ENCODE measurements at places on chromosomes 12 and 14.

DNA sequence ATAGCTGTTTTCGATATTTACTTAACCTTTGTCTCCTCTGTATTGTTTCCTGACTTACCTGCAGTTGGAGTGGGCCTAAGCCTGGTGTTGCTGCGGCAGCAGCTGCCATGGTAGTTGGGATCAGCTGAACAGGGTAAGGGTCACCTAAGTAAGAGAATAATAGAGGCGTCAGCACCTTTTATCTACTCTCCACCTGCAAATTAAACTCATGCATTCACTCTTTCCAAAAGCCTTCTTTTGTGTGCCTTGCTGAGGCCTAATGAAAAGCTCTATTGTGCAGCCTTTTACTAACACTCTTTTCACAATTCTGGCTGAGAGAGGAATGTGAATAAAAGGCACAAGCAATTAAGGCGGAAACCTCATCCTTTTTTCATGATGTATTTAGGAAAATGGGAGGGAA lies 308.7 kb downstream of the SOX5 start:
- no peak for DNase-seq

- DNase-seq, result peak; percentile 70
Measured at GRCh38 chr14:71322655-71323250, 415.5 kb downstream of the PCNX1 start.

DNA sequence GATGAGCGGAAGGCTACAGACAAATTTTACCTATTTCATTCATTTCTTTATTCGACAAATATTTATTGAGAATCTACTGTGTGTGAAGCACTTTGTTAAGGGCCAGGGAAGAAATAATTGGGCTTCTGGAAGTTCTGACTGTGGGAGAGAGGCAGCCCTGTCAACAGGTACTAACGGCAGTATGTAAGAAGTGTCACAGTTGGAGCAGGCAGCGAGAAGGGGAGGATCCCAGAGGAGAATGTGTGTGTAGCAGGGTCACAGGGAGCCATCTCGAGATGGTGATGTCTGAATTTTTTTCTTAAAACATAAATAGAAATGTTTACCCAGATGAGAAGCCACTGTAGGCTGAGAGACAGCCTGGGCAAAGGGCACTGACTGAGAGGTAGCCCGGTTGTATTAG lies 163.3 kb upstream of the SLC38A2 start:
- no peak for DNase-seq

GRCh38 chr12:646442-647384 lies 16.5 kb downstream of the NINJ2 start:
- DNase-seq, result peak; percentile 45

DNA sequence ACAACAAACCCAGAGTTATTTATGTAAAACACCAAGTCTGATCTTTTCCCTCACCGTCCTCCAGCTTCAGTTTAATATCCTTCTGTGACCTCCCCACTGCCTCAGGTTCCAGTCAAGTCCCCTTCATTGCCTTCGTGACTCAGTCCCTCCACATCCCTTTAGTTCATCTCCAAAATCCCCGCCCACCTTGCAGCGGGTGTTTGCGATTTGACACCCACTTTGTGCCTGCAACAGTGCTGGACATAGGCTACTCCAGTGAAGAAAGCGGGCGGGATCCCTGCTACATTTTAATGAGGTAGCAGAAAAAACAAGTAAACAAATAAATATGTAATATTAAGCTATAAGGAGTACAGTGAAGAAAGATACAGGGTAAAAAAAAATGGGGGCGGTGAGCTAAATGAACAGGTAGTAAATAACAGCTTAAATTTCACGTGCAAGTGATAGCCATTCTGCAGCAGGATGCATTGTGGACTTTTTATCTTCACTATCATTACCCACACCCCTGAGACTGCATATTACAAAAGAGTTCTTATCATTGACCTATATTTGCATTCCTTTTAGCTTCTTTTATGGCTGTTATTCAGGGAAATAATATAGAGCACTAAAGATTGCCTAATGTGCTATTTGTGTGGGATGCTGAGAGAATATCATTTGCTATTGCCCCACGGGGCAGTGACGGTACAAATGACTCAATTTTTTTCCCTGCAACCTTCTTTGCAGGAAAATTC lies 222.8 kb upstream of the NUDT4 start:
- DNase-seq, result no peak

DNA sequence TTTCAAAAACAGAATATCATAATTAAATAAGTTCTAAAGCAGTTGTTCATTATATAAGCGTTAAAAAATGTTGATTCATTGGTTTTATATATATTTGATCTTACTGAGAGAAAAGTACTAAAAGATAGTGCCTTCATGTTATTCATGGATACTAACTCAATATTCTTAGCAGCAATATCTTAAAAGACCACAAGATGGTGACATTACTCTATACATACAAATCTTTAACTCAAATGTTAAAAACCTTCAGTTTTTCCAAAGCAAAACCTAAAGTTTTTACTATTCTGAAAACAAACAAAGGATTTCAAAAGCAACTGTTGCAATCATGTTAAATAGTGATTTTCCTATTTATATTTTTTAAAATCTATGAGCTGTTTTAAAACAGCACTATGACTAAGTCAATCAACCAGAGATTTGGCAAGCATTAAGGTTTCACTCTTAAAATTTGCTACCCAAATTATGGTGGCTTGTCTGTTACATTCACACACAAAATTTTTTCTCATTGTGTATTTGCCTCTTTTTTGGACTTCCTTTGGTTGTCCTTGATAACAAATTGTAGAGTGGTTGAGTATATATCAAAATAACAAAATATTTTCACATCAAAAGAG lies 50.1 kb upstream of the RERGL start:
- peak; percentile 38 for DNase-seq

GRCh38 chr12:122158700-122159285 lies 15.2 kb downstream of the IL31 start:
- no peak for DNase-seq

DNA sequence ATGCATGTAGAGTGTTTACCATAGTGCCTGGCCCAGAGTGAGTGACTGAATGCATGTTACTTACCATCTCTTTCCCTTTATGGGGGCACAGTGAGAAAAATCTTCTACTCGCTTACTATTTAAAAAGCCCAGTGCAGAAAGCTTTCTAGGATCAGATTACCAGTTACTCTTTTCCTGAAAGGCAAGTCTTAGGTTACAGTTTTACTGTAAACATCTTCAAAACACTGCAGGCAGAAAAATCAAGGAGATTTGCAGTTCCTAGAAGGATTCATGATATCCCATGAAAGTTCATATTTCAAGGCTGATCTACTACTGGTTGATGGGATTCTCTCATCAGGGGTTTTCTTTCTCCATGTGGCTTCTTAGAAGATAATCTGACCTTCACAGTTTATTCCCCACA lies 29.3 kb upstream of the DAAM1 start:
- DNase-seq, result no peak

DNA sequence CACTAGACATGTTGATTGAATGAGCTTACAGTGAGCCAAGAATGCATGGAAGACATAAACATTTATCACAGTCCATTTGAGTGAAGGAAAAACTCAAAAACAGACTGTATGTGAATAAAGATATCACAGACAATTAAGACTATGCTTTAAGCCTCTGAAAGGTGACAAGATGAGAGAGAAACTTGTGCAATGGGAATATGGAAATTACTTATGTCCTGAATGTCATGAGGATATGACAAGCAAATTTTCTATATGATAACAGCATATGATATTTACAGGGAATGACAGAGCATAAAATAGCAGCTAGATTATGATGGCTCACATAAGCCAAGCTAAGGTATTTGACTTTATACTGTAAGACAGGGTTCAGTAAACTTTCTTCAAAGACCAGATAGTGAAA lies 1153.1 kb upstream of the USP15 start:
- no peak for DNase-seq

GRCh38 chr14:72352012-72352411 lies 419.8 kb downstream of the RGS6 start:
- DNase-seq, result no peak

- DNase-seq, result peak; percentile 96
Measured at GRCh38 chr12:78290606-78291345, 460.1 kb downstream of the NAV3 start.

DNA sequence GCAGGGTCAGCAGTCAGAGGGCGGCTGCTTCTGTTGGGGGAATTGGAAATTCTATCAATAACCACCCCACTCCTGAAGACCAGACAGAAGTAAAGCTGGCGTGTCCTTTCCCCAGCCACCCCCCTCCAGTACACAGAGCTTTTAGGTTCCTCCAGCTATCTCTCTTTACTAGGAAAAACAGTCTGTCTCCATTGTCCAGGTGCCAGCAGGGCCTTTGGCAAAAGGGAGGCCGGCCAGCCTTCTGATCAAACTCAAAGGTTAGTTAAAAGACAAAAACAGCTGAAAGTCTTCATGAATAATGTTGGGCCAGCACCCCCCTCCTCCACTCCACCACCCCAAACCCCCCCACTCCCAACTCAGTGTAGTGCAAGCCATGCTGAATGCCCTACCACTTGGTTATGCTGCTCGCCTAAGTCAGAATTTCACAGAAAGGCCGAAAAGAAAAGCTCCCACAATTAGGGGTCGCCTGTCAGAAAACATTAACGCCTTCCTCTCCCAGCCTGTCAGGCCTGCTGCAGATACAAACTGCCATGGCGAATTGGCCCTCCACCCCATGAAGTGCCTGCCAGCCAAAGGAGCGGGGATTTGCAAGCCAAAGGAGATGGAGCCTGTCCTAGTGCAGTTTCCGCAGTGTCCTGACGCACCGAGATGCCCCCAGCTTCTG lies 8.9 kb downstream of the ASCL1 start:
- DNase-seq, result no peak

DNA sequence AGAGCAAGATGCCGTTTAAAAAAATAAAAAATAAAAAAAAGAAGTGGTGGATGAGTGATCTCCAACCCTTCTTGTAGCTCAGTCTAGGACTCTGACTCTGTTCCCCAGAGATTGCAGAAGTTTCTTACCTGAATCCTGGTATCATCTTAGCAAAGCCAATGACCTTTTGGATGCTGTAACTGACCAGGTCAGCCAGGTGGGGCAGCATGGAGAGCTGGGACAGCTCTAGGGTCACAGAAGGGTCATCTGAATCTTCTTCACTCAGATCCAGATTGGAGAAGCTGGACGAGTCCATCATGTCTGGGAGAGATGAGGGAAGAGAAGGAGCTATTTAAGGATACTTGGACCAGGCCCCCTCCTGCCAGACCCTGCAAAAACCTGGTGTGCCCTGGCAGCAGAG lies 35.8 kb upstream of the HDAC7 start:
- DNase-seq, result no peak

DNA sequence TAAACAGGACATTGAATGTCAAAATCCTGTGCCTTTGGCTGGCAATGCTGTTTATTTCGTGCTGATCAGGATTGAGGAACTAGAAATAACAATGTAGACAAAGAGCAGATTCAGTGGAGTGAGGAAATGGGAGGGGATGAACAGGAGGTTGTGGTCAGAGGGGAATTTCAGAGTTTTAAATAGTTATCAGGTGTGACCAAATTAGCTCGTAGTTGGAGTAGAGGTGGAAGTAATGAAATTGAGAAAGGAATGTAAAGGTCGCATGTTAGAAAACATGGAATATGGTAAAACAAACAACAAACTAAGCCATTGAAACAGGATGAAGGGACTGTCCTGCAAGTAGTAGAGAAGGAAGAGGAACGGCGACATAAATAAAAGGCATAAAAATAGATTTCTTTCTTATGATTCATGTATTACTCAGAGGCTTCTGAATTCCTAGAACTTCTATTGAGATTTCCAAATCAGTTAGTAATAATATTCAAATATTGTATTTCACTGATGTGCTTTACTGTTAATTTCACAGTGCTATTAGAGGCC lies 9.5 kb upstream of the SAV1 start:
- peak; percentile 64 for DNase-seq

DNA sequence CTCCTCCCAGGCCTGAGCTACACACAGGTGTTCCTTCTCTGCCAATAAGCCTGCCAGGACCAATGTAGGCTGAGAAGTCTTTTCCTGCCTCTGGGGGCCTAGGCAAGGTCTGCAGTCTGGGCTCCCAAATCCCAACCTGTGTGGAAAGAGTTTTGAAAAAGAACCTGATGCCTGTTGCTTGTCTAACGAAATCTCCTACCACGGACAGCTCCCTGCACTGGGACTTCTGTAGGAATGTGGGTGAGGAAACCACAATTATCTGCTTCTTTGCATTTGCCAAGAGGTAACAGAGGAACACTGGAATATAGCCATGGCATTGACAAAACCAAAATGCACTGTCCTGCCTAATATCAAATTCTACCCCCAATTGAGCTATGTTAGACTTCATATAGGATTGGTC lies 877.0 kb upstream of the TMEM132C start:
- peak; percentile 89 for DNase-seq

DNA sequence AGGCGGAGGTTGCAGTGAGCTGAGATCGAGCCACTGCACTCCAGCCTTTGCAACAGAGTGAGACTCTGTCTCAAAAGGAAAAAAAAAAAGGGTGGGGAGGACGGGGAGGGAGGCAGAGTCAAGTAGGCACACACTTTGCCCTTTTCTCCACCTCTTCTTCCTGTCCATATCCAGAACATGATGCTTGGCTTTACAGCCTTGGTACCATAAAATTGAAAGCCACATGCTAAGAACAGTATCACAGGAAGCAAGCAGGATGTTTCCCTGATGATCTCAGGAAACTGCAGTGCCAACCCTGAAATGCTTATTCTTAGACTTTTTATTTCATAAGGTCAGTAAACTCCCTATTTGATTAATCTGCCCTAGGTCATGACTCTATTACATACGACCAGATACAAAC lies 32.5 kb upstream of the YAF2 start:
- DNase-seq, result no peak

- DNase-seq, result no peak
Measured at GRCh38 chr12:3944620-3945019, 71.4 kb upstream of the PARP11 start.

GRCh38 chr14:75453817-75454434 lies 26.1 kb downstream of the JDP2 start:
- DNase-seq, result no peak

DNA sequence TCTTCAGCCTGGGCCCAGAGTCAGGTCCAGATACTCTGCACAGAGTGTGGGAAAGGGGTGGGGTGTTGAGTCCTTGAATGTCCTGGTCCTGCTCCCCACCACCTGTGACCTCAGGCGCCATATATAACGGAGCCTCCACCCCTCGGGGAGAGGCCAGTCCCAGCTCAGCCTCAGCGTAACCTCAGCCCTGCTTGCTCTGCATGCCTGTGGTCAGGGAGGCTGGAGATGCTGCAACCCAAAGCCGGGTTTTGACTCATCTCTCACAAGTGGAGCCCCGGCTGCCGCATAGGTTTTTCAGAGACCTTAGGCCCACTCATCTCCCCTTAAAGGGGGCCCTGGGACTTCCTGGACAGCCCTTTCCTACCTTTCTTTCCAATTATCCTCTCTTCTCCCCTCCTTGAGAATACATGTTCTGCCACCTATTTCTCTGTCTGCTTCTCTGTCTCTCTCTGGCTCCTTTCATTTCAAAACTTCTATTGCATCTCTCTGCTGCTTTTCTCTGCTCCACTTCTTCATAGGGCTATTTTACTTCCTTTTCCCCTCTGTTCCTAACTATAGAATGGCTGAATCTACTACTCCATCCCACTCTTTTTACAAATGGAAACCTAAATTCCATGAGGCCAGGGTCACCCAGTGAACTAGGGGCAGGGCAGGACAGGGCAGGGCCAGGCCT lies 1.2 kb downstream of the ITGB7 start:
- peak; percentile 85 for DNase-seq

GRCh38 chr12:49843876-49844437 lies 1.1 kb upstream of the BCDIN3D start:
- no peak for DNase-seq

GRCh38 chr12:58171914-58172313 lies 230.5 kb downstream of the ATP23 start:
- DNase-seq, result peak; percentile 1

GRCh38 chr12:66688846-66689439 lies 10.1 kb upstream of the GRIP1 start:
- peak; percentile 18 for DNase-seq

Data from AG10803 (cell line).